MG63 (cell line): ENCODE measurements at places on chromosomes 16 and 17. TPM values are rescaled to one million over a fixed set of nuclear protein-coding genes. Genes with fewer than 3 reads are reported as not detected.

DNA sequence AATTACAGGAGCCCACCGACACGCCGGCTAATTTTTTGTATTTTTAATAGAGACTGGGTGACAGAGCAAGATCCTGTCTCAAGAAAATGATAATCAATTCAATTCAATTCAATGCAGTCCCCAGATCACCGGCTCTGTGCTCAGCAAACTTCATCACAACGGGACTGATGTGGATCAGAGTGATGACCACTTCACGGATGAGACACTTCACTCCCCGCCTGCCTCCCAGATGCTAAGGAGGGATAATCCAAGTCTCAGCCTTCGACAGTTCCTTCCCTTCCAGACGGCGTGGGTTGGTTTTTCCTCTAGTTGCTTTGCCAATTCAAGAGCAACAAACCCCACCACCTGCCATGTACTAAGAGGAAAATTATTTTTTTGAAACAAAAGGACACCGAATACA is 93.8 kb downstream of the ZDHHC7 start:
- DNase-seq = no peak

The PPP4C gene
- 127 and 193 TPM in 2 replicates for total RNA-seq

- no peak for DNase-seq
These were observed 4.3 kb upstream of the PABPN1L start for GRCh38 chr16:88870608-88871348.

The NPIPA3 gene
- total RNA-seq = 0.43 TPM in 1 of 2 replicates, not detected in the other

- no peak for DNase-seq
These were observed 195.0 kb downstream of the ENGASE start for GRCh38 chr17:79269620-79270019.

GRCh38 chr16:66714654-66715307 is 18.2 kb upstream of the CMTM4 start:
- no peak for DNase-seq

- no peak for DNase-seq
These were observed 16.2 kb upstream of the ASGR2 start for GRCh38 chr17:7130621-7131422.

DNA sequence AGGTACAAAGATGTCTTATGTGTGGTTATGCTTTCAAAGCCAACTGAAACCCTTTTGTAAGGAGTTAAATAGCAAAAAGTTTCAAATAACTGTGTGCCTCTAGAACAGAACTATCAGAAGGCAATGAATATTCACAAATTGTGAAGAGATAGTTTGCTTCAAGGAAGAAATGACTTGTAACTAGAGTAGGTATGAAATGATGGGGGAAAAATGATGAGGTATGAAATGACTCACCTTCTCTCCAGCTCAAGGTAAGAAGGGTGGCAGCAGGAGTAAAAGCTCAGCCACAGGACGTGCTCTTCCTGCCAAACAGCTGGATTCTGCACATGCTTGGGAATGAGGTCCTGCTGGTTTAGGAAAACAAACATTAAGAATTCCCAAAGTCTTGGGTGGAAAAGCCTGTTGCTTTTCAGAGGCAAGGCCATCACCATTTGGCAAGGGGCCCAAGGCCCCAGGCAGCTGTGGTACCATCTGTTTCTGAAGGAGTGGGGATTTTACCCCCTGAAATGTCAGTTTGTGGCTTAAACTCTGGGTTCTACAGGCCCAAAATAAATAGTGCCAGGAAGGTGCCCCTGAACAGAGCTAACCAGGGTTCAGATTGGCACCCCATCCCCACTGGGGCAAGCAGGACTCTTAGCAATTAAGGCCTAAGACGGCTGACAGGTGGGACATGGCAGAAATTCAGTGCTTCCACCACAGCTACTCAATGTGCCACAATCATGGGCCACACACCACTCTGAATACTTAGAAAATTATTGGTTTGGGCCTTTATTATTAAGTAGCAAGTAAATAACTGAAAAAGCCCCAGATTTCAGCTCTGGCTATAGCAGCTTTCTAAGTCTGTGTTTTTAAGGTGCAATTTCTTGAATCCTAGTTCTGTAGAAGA is 13.3 kb downstream of the HERPUD1 start:
- DNase-seq = peak; percentile 35

DNA sequence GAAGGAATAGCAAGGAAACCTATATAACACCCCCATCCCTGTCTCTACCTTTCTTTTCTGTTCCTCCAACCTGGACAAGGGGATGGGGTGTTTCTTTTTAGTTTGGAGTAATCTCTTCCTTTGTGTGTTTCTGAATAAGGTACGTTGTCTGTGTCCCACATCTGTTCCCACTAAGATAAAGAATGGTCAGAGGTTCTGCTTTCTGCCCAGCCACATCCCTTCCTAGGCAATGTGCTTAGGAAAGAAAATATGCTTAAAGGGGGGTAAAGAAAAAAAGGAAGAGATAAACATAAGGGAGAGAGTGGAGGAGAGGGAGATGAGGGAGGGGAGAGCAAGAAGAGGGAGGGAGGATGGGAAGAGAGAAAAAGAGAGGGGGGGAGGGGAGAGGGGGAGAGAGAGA is 35.1 kb downstream of the SLC6A2 start:
- DNase-seq = no peak
